Calu3 (cell line): ENCODE measurements at places on chromosomes 13 and 19.
A peak's percentile ranks its signal among the peaks of the same experiment; 100 is the strongest.

DNA sequence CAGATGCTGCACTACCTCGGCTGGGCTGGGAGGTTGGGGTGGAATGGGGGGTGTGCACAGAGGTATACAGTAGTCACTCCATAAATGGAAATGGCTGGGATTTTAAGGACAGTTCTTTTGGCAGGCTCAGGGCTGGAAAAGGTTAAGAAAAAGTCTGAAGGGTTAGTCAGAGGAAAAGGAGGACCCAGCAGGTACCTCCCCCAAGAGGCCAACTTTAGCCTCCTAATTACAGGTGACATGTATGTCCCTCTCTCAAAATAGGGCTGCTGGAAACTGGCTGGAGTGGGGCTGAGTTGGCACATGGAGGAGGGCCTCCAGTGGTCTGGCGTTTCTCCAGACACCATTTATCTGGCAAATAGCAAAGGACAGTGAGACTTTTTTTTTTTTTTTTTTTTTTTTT, 994 bp downstream of the CCDC194 start:
- no peak for DNase-seq
- no peak overlapping the region for H3K4me3 ChIP-seq
- H3K27ac ChIP-seq, result no peak overlapping the region
- H3K27me3 ChIP-seq, result peaks cover 9% of the 10 kb centered on the region

DNA sequence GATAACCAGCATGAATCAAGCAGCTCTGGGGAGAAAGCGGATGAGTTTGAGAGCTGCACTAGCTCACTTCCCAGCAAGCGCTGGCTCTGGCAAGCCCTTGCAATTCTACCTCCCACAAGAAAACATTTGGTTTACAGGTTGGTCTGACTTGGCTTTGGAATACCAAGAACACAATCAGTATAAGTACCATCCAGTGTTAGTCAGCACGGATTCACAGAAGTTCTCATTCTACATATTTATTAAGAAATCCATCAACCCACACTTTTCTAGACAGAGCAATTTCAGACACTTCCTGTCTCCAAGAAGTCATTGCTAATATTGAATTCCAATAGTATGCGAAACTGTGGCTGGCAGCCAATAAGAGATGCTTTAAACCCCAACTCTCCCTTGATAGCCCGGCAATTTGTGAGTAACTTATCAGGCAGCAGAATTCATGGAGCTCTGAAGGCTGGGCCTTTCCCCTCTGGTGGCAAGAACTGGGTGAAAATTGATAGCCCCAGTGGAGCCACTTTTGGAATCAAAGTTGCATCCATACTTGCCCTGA, 59.4 kb upstream of the WASF3 start:
- no peaks in the 10 kb centered on the region for H3K36me3 ChIP-seq
- H3K4me3 ChIP-seq, result no peak overlapping the region
- H3K27me3 ChIP-seq, result peaks cover 14% of the 10 kb centered on the region
- no peak overlapping the region for H3K27ac ChIP-seq
- no peak for DNase-seq

- H3K4me1 ChIP-seq, result no peaks in the 10 kb centered on the region
- H3K36me3 ChIP-seq, result no peaks in the 10 kb centered on the region
- no peak overlapping the region for H3K4me3 ChIP-seq
- no peak overlapping the region for H3K27ac ChIP-seq
- no peaks in the 10 kb centered on the region for H3K27me3 ChIP-seq
- peak; percentile 16 for DNase-seq
Observed at GRCh38 chr13:78241278-78241919, 322.8 kb upstream of the EDNRB start.

DNA sequence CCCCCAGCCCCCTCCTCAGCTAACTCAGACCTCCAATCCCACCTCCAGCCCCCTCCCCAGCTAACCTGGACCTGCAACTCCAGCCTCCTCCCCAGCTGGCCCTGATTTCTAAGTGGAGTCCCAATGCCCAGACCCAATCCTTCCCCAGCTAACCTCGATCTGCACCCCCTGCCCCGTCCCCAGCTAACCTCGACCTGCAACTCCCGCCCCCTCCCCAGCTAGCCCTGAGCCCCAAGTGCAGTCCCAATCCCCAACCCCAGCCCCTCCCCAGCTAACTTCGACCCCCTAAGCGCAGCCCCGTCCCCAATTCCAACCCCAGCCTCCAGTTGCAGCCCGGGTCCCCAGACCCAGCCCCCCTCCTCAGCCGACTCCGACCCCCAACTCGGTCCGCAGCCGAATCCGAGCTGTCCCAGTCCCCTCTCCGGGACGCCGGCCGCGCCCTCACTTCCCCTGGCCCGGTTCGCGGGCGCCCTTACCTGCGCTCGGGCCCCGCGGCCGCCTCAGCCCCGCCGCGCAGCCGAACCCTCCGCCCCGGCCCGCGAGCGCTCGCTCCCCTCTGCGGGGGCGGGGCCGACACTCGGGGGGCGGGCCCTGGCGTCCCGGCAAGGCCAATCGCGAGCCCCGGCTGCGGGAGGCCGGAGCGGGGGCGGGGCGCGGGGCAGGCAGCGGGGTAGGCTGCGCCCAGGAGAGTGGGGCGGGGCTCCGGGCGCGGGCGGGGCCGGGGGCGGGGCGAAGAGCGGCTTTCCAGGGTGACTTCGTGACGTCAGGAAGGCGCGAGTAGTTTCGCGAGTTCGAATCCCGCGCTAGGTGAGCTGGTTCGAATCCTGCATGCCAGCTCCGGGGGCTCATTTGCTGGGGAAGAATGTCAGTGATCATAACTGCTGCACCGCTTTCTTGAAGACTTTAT, at the start of gene GNG7:
Gene GNG7 (minus strand): TSS at position 525 of the 907 bp plus-strand sequence. CDS start 182,006 bp downstream, outside the sequence.
- no peaks in the 10 kb centered on the region for H3K4me1 ChIP-seq
- peak within 1 kb of the TSS; percentile 51 for H3K4me3 ChIP-seq
- DNase-seq, result peak; percentile 95
- peak within 1 kb of the TSS; percentile 18 for H3K27ac ChIP-seq
- peaks cover 23% of the 10 kb centered on the region for H3K27me3 ChIP-seq

DNA sequence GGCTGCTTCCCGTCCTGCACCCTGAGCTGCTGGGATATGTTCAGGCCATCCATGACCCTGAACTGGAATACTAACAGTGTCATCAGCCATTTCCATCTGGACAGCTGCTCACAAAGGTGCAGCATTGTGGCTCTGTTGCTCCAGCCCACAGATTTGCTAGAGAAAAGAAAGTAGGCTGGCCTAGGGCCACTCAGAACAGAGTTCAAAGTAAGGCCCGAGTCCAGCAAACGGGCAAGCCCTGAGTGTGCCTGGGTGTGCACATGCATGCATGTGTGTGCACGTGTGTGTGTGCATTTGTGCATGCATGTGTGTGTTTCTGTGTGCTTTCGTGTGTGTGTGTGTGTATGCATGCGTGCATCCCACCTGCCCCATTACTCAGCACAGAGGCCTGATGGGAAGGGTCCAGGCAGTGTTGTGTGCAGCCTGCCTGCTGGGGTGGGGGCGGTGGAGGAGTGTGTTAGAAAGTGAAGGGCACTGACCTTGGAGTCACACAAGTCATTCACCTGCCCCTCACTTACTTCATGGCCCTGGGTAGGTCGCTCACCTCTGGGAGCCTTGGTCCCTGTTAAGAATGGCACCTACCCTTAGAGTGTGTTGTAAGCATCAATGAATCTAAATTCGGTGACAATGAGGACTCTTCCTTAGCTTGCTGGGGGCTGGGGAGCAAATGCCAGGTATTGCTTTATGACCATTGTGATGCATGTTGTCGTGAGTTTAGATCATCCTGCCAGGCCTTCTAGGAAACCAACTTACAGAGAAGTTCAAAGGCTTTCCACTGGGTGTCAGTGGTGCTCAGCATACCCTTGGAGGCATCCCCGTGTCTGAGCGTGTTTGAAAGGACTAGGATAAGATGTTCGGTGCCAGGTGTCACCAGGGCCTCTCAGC, 53.2 kb downstream of the GPR12 start:
- no peaks in the 10 kb centered on the region for H3K4me1 ChIP-seq
- peak; percentile 42 for DNase-seq
- H3K36me3 ChIP-seq, result no peaks in the 10 kb centered on the region
- H3K27ac ChIP-seq, result no peak overlapping the region

GRCh38 chr19:34461375-34462100, 20.0 kb upstream of the WTIP start:
- no peaks in the 10 kb centered on the region for H3K27me3 ChIP-seq

DNA sequence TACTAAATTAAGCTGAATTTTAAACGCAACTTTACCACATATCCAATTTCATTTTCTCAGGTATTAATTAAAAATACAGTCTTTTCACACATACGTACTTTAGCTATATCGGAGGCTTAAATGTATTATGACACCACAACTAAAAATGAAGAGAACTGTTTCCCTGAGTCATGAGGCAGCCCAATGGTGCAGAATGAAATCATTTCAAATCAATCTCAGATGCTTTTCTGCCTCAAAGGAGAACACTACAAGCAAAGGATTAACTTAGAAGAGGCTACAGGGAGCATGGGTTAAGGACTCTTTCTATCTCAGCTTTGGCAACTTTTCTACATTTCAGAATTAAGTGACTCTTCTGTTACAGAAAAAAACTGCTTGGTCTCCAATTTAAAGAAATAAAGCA, 516.3 kb upstream of the HTR2A start:
- no peaks in the 10 kb centered on the region for H3K27me3 ChIP-seq
- peaks cover 19% of the 10 kb centered on the region for H3K4me1 ChIP-seq
- H3K27ac ChIP-seq, result no peak overlapping the region

- no peaks in the 10 kb centered on the region for H3K4me1 ChIP-seq
- DNase-seq, result no peak
- peaks cover 5% of the 10 kb centered on the region for H3K36me3 ChIP-seq
- H3K4me3 ChIP-seq, result no peak overlapping the region
- H3K27me3 ChIP-seq, result no peaks in the 10 kb centered on the region
- H3K27ac ChIP-seq, result no peak overlapping the region
Observed at GRCh38 chr13:49540552-49540951, 44.8 kb downstream of the PHF11 start.
